ENCODE measurements at places on chromosomes 1 and 21.

DNA sequence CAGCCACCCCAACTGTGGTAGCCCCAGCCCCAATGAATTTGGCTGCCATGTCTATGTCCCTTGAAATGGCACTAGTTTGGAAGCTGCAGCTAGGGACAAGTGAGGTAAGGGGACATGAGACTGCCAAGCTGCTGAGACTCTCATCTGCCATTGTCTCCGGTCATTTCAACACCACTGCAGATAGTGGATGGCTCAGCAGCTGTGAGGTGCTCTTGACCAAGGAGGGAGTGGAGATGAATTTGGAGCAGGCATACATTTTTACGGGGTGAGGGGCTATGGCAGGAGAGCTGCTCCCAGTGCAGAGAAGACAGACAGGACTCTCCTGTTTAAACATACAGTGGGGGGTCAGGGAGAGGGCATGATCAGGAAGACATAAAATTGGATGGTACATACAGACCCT is 315.5 kb upstream of the CAMK1G start:
- DNase-seq, result no peak

DNA sequence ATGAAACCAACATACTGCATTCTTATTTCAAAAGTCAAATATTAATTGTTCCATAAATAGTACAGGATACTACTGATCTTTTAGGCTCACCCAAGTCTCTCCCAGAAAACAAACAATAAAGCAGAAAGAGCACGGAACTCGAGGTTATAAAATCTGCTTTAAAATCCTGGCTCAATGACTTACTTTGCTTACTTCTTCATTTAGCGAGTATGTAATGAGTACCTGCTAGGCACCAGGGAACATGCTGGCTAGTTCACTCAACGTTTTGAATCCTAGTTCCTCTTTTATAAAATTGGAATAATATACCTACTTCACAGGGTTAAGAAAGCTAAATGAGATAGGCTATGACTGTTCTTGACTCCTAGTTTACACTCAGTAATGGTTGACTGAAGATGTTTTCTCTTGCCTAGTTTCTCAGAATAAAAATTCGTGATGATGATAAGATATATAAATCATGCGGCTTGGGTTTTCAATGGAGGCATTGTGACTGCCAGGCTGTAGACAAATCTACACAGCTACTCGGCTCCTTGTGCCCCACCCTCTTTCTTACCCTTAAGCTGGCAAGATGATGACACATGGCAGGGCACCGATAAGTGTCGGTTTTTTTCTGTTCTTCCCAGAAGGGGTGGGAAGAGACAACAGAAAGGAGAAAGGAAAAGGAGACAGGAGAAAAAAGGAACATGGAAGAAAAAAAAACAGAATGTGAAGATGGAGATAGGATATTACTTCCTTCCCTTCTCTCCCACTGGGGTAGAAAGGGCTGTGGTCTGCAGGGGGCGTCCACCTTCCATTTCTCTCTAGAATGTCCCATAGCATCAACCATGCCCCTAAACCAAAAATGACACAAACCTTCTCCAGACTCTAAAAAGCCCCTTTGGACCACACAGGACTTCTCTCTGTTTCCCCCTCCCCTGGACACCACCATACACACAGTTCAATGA is 507.1 kb downstream of the SMYD3 start:
- no peak for DNase-seq

GRCh38 chr1:89974256-89974655 is 20.7 kb upstream of the ZNF326 start:
- DNase-seq, result no peak

DNA sequence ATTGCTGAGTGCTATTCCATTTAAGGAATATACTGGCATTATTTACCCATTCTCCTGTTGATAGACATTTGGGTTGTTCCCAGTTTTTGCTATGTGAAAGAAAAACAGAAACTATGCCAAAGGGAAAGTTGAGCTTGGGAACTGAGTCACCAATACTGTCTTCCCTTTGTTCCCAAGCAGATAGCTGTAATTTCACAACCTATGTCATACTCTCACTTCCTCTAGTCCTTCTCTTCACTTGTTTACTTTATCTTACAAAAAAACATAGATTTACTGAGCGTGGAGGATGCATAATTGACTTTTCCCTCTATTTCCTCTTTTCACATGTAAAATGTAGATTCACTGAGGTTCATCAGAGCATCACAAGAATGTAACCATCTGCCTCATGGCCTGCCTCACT is 32.4 kb upstream of the PGBD5 start:
- no peak for DNase-seq

- no peak for DNase-seq
Observed at GRCh38 chr21:44087426-44088400, 19.5 kb upstream of the PWP2 start.

DNA sequence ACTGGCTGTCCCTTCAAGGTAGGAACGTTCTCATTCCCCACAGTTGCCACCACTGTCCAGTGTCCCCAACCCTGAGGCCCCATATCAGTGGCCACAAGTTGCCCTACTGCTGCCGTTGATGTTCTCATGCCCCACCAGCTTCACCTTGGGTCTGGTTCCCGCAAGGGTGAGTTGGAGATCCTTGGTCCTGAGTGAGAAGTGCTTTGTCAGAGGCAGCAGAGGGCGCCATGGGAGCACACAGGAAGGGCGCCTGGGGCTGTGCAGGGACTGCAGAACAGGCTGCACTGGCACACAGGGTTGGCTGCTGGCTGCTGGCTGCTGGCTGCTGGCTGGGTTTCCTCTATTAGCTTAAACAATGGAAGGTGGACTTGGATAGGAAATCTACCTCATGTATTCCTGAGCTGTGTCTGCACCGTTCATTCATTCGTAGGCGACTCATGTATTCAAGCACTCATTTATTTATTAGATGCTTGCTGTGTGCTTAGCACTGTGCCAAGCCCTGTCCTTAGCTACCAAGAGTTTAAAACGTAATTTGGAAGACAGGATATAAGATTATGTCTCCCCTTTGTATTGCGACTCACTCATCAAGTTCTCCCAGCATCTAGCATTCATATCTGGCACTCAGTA is 2.1 kb upstream of the S100A9 start:
- no peak for DNase-seq

Data from activated naive CD4-positive, alpha-beta T cell (primary cell).